ENCODE measurements at places on chromosomes 2 and 18.

DNA sequence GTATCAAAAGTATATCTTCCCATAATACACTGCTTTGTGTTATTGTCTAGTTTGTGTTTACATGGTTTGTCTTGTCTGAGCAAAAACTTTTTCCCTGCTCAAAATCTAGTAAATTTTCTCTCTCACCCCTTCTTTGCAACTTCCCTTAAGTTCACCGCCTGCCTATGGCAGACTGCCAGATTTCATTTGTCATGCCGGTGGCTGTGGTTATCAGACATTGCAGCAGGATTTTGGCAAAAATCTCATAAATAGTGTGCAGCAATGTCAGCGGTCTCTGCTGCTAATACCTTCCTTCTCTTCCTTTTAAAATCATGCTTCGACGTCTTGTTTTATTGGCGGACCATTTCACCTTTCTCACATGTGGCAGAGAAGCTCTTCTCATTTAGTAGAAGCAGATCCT, 45.6 kb upstream of the TMEM178A start:
- DNase-seq: peak; percentile 90

DNA sequence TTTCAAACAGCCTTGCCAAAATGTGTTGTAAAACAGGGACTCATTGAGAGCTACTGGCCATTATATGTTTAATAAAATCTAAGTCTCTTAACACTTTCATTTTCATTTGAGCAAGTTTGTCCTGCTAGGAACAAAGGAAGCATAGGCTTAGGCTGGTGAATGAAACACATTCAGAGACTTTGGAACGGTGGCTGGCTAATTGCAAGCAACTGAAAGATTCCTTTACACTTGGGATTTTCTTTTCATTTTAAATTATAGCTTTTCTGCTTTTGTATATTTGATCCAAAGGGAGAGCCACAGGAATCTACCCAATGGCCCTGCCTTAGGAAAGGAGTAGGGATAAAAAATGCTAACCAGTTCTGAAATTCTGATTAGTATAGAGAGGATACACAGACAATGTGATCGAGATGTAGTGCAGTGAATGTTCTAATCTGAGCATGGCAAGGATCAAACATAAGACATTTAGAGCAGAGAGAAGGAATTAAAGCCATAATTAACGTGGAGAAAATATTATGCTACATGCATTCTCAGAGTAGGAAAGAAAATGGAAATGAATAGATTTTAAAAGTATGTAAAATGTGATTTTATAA, 911.4 kb upstream of the SLC39A10 start:
- DNase-seq: no peak

- no peak for DNase-seq
These were observed 78.0 kb upstream of the PXDN start for GRCh38 chr2:1822341-1822740.

GRCh38 chr2:24830786-24831185, 37.6 kb downstream of the CENPO start:
- no peak for DNase-seq

GRCh38 chr2:187271825-187272224, 176.2 kb downstream of the CALCRL start:
- DNase-seq: no peak

Data from hematopoietic multipotent progenitor cell treated with erythropoietin and hydrocortisone succinate and interleukin-3 and kit ligand, for 8 days (in vitro differentiated cells).